Activated naive CD4-positive, alpha-beta T cell treated with Interleukin-2 at 50 U/mL for 16 hours (primary cell): ENCODE measurements at places on chromosomes 3 and 15.
A peak's percentile ranks its signal among the peaks of the same experiment; 100 is the strongest.

- no peak for DNase-seq
These were observed 253.9 kb downstream of the MCTP2 start for GRCh38 chr15:94485148-94485719.

- no peak for DNase-seq
These were observed 31.0 kb downstream of the SLCO2A1 start for GRCh38 chr3:133998691-133999241.

DNA sequence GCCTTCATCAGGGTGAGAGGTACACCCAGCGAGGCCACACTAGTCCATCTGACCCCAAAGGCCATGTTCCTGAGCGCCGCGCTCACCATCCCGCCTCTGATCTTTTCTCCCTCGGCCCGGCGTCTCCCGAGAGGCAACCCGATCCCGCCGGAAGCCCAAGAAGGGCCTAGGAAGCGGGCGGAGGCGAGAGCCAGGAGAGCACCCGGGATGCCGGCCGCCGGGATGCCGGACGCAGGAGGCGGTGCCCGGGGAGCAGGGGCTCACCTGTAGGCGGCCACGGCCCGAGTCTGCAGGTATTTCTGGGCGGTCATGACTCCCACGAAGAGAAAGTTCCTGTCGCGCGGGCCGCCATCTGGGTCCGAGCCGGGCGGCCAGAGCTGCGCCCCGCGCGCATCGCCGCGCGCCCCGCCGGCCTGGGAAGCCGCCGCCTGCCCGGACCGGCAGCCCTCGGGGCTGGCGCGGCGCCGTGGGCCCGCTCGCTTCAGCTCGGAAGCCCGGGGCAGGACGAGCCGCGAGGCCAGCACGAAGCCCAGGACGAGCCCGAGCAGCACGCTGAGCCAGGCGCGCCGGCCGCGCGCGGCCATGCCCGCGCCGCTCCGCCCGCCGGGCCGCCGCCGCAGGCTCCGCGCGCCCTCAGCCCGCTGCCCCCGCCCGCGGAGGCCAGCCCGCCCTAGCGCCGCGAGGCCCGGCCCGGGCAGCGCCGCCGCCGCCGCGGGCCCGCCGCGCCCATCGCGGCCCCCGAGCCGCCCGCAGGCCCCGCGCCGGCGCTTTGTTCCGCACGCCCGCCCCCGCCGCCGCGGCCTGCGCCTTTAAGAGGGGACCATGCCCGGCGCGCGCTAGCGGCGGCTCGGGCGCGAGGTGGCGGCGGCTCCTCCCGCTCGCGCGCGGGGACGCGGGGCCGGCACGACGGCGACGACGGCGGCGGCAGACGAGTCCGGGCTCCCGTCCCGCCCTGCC is 697 bp downstream of the CHSY1 start:
- DNase-seq, result no peak

- no peak for DNase-seq
These were observed 19.5 kb downstream of the SIAH2 start for GRCh38 chr3:150743508-150743907.

DNA sequence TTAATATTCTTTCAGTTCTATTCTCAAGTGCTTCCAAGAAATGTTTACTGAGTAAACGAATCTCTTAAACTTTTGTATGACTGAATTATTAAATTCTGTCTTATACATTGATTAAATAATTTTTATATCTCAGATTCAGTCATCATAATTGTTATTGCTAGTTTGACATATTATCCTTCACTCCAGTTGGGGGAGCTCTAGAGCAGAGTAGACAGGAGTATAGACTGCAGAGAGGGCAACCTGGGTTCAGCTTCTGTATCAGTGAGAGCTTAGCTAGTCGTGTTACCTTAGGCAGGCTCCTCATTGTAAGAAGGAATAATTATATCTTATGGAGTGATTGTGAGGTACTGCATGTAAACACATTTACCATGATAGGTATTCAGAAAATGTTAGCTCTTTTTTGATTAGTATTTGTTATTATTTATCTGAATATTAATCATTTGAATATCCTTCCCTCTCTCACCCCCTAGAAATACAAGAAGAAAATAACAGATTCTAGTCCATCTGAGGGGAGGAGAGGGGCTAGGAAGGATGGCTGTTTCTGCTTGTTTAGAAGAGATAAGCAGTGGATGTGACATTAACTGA is 31.0 kb upstream of the ZCWPW2 start:
- peak; percentile 9 for DNase-seq

DNA sequence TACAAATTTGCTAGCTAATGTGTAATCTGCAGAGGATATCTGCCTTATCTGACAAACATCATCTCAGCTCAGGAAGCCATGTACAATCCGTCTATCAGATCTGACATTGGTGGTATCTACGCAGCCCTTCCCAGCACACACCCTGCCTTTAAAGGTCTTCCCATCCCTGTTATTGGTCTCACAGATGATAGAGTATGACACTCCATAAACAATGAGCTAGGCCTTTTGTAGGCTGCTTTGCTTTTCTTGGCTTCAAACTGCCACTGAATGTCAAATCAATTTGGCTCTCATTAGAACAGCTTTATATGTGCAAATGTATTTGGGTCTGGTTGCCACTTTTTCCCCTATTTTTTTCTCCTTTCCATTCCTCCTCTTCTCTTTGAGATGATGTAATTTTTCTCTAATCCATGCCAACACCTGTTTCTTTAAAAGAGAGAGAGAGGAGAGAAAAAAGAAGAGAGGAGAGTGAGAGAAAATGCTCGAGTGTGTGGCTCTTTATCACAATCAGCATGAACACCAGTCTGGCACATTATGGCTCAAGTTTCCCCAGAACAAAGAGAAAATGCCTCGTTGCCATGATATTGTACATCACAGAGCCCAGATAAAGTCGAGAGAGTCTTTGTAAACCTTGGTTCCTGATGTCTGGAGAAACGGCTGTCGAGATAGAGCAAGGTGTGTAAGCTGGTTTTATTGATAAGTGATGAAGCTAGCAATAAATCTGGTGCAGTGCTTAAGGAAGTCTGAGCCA is 80.8 kb upstream of the DPH6 start:
- DNase-seq, result no peak

- DNase-seq, result no peak
These were observed 44.4 kb downstream of the AQP9 start for GRCh38 chr15:58182460-58183163.

DNA sequence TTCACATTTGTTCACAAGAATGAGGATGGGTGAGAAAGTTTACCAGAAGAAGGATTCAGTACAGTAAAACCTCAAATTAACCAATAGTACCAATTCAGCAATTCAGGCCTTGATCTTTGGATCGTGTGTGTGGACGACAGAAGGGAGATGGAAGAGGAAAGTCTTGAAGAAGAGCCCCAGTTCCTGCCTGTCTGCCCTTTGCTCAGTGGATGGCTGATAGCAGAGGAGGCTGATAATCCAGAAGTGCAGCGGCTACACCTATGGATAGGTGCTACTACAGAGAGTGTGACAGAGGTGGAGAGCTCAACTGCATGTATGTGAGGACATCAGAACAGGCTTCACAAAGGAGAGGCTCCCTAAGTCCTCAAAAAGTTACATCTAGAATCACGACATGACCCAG is 29.2 kb upstream of the PLXND1 start:
- DNase-seq, result no peak

DNA sequence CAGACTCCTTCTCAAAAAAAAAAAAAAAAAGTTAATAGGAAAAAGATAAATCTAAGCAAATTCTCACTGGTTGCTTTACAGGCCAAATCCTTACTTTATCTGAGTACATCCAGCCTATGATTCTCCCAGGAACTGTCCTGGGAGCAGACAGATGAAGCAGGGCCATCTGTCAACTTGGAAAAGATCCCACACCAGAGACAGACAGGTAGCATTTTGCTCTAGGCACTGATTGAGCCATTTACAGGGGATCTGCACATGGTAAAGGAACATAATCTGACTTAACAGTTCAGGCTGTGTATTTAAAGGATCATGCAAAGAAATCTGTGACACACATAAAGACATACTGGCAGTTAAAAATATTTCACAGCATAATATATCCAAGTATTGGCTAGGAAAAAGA is 1006.5 kb downstream of the TBL1XR1 start:
- DNase-seq, result no peak

GRCh38 chr15:59434481-59434880 is 3.5 kb upstream of the FAM81A start:
- no peak for DNase-seq

DNA sequence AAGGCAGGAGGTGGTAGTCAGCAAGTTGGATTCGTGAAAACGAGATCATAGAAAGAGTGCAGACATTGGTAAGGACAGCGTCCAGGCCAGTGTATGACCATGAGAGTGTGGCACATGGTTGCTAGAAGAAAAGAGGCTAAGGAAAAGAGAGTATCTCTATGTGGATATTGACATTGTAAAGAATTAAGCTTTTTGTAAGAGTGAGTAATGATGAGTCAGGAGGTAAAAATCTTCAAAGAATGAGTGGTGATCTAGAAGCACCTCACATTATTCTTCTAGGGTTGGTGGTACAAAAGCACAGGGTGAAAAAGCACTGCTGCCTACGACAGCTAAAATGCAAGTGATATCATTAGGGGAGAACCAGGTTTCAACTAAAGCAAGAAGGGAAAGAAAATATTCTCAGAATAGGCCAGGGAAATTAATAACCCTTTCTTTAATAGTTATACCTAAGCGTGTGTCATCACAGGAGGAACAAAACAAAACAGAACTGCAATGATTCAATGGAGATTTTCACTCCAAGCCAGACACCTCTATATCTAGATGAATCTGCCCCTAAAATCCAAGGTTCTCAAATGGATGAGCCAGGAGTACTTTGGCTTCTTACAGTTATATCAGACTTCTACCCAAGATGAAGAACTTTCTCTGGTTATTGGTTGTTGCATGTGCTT is 884.7 kb downstream of the NAALADL2 start:
- no peak for DNase-seq

GRCh38 chr3:12752809-12753208 is 6.2 kb downstream of the TMEM40 start:
- no peak for DNase-seq

DNA sequence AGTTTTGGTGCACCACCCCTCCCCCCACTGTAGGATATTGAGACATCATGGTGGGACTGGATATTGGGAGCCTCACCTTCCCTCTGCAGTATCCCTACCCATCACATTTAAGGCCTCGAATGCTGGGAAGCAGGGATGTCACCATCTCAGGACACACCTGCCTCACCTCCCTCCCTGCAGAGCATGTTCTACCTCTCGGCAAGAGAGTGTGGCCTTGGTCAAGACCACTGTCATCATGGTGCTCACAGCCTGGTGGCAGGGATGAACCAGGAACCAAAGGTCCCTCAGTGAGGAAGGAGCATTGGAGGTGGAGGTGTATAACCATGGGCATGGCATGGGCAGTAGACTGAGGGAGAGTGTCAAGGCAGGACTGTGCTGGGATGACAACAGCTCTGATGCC is 104.8 kb downstream of the CORO2B start:
- DNase-seq, result no peak

- no peak for DNase-seq
These were observed 293.6 kb downstream of the FGF12 start for GRCh38 chr3:192433704-192434103.

DNA sequence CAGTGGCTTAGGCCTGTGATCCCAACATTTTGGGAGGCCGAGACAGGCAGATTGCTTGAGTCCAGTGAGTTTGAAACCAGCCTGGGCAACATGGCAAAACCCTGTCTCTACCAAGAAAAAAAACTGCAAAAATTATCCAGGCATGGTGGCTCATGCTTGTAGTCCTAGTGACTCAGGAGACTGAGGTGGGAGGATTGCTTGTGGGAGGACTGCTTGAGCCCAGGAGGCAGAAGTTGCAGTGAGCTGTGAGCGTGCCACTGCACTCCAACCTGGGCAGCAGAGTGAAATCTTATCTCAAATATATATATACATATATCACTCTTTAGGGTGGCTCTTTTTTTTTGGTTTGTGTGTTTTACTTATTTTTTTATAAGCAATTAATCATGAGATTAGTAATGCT is 83.7 kb upstream of the WDR72 start:
- DNase-seq, result no peak

- DNase-seq, result no peak
These were observed 124.1 kb upstream of the THBS1 start for GRCh38 chr15:39456582-39457330.
